Fibroblast of lung (primary cell): ENCODE measurements at places on chromosomes 2 and 18. TPM values are rescaled to one million over a fixed set of nuclear protein-coding genes. Genes with fewer than 3 reads are reported as not detected.
A peak's percentile ranks its signal among the peaks of the same experiment; 100 is the strongest.

Gene ASIC4
- polyA plus RNA-seq: not detected in 2 replicates

DNA sequence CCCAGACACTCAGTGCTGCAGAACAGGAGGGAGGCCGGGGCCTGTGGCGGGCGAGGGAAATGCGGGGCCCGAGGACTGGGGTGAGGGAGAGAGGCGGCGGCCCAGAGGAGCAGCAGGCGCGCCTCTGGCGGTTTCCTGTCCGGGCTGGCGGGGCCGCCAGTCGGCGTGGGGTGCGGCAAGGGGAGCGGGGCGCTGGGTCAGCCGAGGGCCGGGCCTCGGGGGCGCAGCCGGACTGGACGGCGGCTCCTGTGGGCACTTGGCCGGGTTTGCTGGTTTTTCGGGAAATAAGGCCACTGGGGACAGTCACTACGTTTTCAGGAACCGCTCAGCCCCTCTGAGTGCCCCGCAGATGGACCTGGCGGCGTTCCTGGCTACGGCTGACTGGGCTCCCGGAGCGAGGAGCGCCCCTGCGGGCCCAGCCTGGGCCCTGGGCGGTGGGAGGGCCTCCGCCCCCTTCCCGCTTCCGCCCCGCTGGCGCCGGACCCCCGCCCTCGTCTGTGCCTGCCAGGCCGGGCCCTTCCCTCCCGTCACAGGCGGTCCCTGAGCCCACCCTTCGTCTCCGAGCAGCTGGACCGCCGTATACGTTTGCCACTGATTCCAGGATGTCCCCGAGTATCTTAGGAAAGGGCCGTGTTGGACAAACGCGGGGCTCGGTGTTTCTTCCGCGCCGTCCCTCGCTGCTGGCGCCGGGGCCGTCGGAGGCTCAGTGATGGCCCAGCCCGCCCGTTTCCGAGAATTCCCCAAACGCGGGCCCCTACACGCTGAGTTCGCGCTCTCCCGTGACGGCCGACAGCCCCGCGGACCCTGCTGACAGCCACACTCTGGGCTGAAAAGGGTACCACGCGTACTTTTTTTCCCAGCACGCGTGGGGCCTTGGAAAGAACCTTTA, 84.6 kb downstream of the FAM210A start:
- no peaks in the 10 kb centered on the region for H3K4me1 ChIP-seq
- H3K36me3 ChIP-seq: no peaks in the 10 kb centered on the region
- H3K27me3 ChIP-seq: peaks cover 6% of the 10 kb centered on the region
- DNase-seq: no peak
- no peak overlapping the region for H3K27ac ChIP-seq

GRCh38 chr2:166170356-166170755, 42.5 kb upstream of the SCN1A start:
- H3K27me3 ChIP-seq: no peaks in the 10 kb centered on the region
- H3K36me3 ChIP-seq: no peaks in the 10 kb centered on the region
- peak; percentile 75 for DNase-seq
- H3K4me1 ChIP-seq: no peaks in the 10 kb centered on the region
- no peak overlapping the region for H3K4me3 ChIP-seq

DNA sequence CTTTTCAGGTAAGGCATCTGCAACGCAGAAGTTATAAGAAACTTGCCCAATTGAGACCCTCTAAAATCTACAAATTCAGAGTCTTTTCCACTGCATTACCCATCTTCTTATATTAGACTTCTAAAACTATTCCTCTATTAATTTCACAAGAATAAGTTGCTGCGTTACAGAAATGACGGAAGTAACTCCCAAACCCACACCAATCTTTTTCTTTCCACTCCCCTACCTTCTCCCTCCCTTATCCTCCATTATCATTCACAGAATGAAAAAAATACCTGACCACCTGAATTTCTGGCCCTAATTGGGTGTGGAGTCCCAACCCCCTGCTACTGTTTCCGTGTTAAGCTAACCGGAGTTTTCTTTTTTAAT, 689 bp downstream of the RPRD1A start:
- no peaks in the 10 kb centered on the region for H3K27me3 ChIP-seq
- H3K4me1 ChIP-seq: no peaks in the 10 kb centered on the region
- H3K4me3 ChIP-seq: peak overlapping the region; percentile 64
- H3K36me3 ChIP-seq: no peaks in the 10 kb centered on the region

DNA sequence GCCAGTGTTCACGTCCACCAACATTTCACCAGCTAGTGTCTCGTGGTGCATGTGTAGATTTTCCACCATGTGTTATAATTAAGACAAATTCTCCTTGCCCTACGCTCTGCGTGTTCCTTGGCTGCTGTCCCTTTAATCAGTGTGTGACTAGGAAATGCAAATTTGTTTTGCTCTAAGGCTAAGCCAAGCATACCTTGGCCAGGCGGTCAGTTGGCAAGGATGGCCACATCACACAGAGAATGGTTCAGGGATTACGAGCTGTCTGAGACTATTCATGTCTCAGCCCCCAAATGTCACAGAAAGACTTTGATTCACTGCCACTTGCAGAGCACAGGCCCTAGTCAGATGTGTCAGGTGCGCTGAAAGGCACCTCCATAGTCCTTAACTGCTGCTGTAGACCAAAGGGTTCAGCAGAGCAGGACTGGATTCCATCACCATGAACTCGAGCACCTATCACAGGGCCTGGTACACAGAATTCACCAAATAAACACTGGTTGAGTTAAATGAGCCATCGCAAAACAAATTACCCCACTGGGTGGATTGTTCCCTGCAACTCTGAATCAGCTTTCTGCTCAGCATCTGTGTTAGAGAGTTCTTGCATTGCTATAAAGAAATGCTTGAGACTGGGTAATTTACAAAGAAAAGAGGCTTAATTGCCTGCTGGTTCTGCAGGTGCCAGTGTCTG, 128.4 kb downstream of the CABLES1 start:
- no peaks in the 10 kb centered on the region for H3K36me3 ChIP-seq
- H3K4me1 ChIP-seq: peaks cover 15% of the 10 kb centered on the region
- H3K27me3 ChIP-seq: no peaks in the 10 kb centered on the region

DNA sequence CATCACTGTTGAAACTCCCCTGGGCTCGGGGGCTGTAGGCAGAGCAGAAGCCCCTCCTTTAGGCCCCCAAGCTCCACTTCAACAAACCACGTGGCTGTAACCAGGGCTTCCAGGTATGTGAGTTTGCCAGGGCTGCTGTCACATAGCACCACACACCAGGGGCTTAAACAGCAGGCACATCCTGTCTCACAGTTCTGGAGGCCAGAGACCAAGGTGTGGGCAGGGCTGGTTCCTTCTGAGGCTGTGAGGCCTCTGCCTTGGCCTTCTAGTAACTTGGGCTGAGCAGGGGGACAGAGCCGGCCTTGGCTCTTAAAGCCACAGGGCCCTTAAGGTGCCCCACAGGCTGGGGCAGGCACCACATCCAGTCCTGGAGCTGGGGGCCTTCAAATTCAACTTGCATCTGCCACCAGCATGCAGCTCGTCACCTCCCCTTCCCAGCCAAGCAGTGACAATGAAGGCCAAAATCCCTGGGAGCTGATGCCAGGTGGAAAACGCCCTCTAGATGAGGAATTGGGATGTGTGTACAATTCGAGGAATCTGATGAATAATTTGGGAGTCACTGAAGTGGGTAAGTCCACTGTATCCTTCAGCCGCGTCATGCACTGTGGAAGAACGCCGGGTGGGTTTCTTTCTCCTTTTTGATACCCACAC, 104.2 kb upstream of the ODC1 start:
- H3K27ac ChIP-seq: no peak overlapping the region
- H3K4me3 ChIP-seq: no peak overlapping the region
- no peak for DNase-seq
- no peaks in the 10 kb centered on the region for H3K36me3 ChIP-seq

Gene TAF4B
- polyA plus RNA-seq: 0.42 and 0.70 TPM in 2 replicates

DNA sequence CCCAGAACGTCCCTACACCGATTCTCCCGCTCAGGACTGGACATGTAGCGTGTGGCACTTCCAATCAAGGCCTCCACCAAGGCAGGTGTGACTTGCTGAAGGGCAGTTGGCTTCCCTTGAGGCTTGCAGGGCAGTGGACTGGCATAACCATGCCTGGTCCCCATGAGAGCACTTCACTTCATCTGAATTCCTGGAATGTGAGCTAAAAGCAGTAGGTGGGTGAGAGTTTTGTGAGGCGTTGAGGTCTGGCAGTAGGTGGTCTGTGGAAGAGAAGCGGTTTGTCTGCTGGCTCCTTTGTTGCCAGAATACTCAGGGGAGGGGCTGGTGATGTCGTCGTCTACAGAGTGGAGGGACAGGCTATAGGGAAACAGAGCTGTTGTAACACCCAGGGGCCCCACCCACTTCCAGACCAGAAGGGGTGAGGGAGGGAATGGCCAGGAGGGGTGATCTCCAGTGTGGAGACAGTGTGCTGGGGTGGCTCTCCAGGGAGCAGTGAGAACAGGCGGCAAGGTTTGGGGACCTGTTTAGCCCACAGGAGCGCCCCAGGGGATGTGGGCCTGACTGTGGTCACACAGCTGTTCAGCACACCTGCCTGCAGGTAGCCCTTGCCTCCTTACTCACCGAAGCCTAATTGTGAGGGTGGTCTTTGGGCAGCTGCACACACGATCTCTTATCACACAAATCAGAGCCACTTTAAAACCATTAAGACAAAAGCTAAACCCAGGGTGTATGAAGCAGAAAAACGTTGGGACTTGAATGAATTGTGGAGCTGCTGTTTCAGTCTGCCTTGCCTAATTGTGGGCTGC, 21.5 kb upstream of the ALKAL2 start:
- no peaks in the 10 kb centered on the region for H3K4me1 ChIP-seq
- H3K36me3 ChIP-seq: no peaks in the 10 kb centered on the region
- no peak overlapping the region for H3K27ac ChIP-seq
- no peaks in the 10 kb centered on the region for H3K27me3 ChIP-seq
- DNase-seq: peak; percentile 20

DNA sequence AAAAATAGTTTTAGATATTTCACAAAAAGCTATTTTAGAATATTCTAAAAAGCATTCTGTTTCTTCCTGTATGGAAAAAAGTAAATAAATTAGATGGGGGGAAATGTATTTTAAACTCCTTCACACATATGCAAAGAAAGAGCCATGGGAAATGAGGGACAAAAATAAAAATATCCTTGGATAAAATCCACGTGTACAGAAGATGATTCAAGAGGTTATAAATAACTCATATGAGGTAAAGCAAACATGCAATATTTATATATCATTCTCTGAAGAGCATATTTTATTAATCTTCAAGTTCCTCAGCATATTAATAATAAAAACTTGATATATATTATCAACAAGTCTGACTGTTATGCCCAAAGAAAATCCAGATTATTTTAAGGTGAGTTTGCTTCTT, 8.8 kb upstream of the GFPT1 start:
- H3K27ac ChIP-seq: no peak overlapping the region
- no peaks in the 10 kb centered on the region for H3K36me3 ChIP-seq
- H3K27me3 ChIP-seq: no peaks in the 10 kb centered on the region
- no peaks in the 10 kb centered on the region for H3K4me1 ChIP-seq
- no peak overlapping the region for H3K4me3 ChIP-seq

- H3K4me1 ChIP-seq: no peaks in the 10 kb centered on the region
- H3K27ac ChIP-seq: peak overlapping the region; percentile 87
Observed at GRCh38 chr2:190343089-190343535, 277 bp upstream of the INPP1 start.

DNA sequence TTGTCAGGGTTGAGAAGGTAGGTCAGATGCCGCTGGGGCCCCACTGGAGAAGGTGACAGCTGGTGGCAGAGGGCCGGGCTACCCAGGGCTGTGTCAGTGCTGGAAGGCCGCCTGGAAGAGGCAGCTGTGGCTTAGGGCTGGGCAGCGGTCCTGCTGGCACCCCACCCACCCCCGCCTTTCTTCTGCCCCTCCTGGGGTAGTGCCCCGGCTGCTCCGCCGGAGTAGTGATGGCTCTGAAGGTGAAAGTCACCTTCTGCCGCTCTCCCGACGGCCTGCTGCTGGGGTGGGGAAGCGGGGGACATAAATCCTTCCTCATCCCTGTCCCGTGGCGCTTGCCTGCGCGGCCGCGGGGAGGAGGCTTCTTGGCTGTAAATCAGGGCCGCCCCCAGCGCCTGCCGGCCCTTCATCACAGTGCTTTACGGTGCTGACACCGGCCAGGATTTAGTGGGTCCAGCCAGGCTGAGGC, 332.2 kb downstream of the DYSF start:
- H3K36me3 ChIP-seq: no peaks in the 10 kb centered on the region
- H3K27ac ChIP-seq: no peak overlapping the region
- H3K4me1 ChIP-seq: peaks cover 6% of the 10 kb centered on the region
- no peak for DNase-seq

GRCh38 chr2:8310557-8311455, 371.1 kb upstream of the ID2 start:
- no peak overlapping the region for H3K27ac ChIP-seq
- no peaks in the 10 kb centered on the region for H3K4me1 ChIP-seq
- H3K4me3 ChIP-seq: no peak overlapping the region

GRCh38 chr2:145551686-145552085, 1031.8 kb upstream of the ZEB2 start:
- H3K27ac ChIP-seq: no peak overlapping the region
- H3K4me3 ChIP-seq: no peak overlapping the region
- H3K27me3 ChIP-seq: no peaks in the 10 kb centered on the region
- H3K4me1 ChIP-seq: no peaks in the 10 kb centered on the region
- H3K36me3 ChIP-seq: no peaks in the 10 kb centered on the region
- no peak for DNase-seq

Gene GALNT3
- 0.32 and 0.95 TPM in 2 replicates for polyA plus RNA-seq
